Brain (organoid and tissue), 16 donors: ENCODE measurements at places on chromosomes 6 and 20. TPM values are rescaled to one million over a fixed set of nuclear protein-coding genes. Genes with fewer than 3 reads are reported as not detected.

Gene HRH3
- polyA plus RNA-seq: 30.9 TPM

Gene MPIG6B
- polyA plus RNA-seq: 0.39 TPM

Gene PROCR
- polyA plus RNA-seq: 5.3 TPM

Gene TMEM181
- 27.3 TPM for polyA plus RNA-seq

Gene OR2H2
- not detected for polyA plus RNA-seq
